T-helper 9 cell (primary cell): ENCODE measurements at places on chromosomes 1 and 21.
A peak's percentile ranks its signal among the peaks of the same experiment; 100 is the strongest.

GRCh38 chr1:55043011-55043410 lies 3.7 kb downstream of the PCSK9 start:
- no peak for DNase-seq

DNA sequence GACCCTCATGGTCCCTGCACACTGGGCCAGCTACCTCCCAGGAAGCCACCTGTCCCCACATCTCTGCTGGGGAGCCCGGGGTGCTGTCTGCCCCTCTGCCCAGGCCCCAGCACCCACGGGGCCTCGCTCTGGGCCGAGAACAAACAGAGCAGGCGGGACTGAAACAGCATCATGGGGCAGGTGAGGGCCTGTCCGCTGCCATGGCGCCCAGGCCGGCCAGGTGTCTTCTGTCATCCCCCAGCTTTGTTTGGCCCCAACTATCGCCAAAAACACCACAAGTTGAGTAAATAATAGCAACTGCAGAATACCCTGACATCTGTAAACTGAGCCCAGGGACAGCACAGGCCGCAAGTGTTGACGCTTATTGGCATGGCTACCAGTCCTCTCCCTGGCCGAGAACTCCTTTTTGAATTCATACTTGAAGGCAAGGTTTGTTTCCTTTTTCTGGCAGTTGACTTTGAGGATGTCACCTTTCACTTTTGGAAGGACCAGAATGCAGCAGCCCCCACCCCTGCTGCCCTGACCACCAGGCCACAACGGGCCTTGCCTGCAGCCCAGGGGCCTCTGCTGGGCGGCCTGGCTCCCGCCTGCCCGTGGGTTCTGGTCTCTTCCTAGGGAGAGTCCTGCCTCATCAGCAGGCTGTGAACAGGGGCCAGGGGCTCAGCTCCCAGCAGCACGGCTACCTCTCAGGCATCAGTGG lies 152.7 kb downstream of the CASZ1 start:
- no peak for DNase-seq

DNA sequence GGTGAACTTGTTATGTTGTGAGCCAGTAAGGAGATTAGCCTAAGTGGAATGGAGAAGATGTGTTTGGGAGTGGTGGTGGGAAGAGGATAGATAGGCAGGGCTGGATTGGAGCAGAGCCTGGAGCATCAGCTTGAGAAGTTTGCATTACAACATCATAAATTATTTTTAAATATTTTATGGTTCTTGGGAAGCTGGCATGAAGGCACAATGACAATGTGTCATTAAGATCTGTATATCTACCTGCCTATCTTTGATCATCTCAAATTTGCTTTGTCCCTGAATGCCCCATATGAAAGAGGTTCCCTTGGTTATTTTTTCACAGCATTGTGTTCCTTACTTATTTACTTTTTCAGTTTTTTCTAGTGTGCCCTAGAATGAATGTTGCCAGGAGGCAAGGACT lies 32.3 kb downstream of the HRNR start:
- no peak for DNase-seq

GRCh38 chr1:182839209-182840066 lies at the start of gene DHX9:
TSS of gene DHX9 (plus strand) at chr1:182839347. CDS start at chr1:182842567, 3,220 bp downstream.
- DNase-seq: peak; percentile 97

GRCh38 chr1:43466403-43466802 lies 12.7 kb upstream of the HYI start:
- no peak for DNase-seq

GRCh38 chr1:17636612-17637011 lies 97.1 kb downstream of the ARHGEF10L start:
- DNase-seq: no peak

DNA sequence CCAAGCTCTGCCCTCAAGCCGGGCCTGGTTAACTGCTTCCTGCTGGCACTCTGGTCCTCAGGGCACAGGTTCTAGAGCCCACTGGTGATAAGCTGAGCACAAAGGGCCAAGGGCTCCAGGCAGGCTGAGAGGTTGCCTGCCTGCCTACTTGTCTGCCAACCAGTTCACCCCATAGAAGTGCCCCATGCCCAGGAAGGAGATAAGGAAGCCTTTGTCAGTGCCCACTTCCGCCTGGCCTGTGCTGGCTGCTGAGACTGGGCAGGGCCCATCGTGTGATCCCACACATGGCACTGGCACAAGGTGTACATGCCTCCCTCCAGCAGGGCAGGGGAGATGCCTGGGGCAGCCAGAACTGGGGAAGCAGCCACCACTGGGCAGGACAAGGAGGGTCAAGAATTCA lies 24.1 kb downstream of the SLC9A1 start:
- DNase-seq: no peak

DNA sequence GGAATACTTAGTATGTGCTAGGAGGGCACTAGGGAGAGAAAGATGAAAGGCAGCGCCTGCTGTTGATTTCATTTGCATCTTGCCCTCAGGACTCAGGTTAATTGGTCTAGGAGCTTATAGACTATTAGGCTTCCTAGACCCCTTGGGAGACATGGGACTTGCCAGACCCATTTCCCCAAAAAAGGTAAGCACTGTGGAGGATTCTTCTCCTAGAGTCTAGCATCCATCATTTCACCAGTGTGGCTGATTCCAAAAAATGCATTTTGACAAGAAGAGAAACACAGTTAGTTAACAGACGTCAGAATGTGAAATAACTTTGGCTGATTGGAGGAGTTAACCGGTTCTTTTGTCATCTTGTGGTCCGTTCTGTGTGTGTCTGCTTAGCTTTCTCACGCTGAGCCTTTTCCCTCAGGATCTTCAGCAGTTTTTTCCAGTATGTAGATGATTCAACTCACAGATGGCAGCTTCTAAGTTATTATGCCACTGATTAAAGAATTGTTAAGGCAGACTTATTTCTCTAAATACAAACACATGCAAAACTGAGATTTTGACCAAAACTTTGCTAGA lies 108.8 kb downstream of the KIF26B start:
- DNase-seq: no peak

GRCh38 chr1:162500805-162501204 lies 3.2 kb downstream of the UHMK1 start:
- DNase-seq: no peak
